Mucosa of descending colon (tissue), 3 donors: ENCODE measurements at places on chromosomes 4 and X. TPM values are rescaled to one million over a fixed set of nuclear protein-coding genes. Genes with fewer than 3 reads are reported as not detected.

DNA sequence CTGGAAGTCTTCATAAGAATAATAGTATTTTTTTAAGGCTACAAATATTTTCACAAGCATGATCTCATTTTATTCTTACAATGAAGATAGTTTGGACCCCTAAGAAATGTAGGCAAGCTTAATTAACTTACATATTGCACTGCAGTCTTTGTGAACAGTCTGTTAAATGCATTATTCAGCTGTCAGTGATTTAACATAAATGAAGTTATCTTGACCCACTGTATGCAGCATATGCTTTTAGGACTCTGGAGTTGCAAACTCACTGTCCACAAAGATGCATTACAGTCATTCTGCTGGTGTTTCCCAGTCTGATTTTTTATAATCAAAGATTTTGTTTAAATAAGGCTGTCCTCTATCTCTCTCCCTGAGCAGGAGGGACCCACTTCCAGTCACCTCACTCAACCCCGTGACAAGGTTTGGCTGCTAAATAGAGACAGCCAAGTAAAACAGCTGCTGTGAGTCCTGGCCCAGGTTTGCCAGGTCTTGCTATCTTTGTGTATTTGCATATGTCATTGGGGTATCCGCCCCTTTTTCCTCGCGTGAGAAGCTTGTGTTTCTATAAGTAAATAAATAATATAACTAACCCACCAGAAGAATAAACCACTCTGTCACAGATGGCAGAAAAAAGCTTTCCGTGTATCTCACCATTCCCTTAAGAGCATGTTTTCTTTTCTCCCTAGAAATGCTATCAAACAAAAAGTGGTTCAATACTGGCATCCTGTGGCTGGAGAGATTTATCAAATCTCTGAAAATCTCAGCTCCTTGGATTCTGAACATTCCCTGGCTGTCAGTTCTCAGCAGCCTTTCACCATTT, 67.0 kb downstream of the SLC7A11 start:
- peak; percentile 65 for DNase-seq

GRCh38 chr4:3858046-3858730, 92.0 kb downstream of the ADRA2C start:
- no peak for DNase-seq

- DNase-seq: no peak
These were observed 303.5 kb downstream of the ANKRD50 start for GRCh38 chr4:124409044-124409443.

DNA sequence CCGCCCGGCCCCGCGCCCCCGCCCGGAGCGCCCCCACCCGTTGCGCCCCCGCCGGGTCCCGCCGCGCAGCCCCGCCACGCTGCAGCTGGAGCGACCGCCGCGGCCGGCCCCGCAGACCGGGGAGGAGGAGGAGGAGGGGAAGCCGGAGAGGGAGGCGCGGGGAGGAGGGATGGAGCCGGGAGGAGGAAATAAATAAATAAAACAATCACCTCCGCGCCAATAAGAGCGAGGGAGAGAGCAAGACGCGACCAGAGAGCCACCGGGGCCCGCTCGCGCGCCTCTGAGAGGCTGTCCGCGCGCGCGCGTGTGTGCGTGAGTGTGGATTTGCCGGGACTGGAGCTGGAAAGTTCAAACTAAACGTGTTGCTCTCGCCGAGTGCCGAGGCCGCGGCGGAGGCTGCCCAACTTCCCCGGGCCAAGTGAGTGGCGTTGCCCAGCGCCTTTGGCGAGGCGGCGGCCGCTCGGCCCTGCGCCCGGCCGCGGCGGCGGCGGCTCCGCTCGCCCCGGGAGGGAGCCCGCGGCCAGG, 2184.4 kb upstream of the TENM3 start:
- peak; percentile 58 for DNase-seq

The TCP11X2 gene
- not detected for total RNA-seq

DNA sequence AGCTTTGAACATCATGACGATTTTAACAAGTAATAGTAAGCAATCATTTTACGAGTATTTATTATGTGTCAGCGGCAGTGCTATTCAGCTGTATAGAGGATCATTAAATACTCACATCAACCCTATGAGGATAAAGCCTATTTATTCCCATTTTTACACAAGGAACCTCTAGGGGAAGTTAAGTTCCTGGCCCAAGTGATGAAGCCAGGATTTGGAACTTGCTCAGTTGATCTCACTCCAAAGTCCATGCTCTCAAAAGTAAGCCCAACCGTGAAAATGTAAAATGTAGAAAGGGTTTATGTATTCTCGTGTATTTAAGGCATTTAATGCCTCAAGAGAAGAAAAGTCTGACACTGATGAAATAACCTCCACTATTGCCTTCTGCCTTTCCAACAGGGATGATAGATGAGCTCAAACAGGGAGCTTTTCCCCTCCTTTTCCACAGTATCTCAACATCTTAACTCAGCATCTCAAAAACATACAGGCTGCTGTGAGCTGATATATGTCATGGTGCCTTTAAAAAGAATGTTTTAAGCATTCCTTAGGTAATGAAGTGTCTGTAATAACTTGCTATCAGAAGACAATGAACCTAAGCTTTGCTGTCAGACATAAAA, 35.0 kb upstream of the PLA2G12A start:
- DNase-seq: no peak

The HDX gene
- total RNA-seq: 2.3 TPM

- no peak for DNase-seq
These were observed 20.3 kb downstream of the SMS start for GRCh38 chrX:21960569-21961541.
